ENCODE measurements at places on chromosomes 4 and X.

DNA sequence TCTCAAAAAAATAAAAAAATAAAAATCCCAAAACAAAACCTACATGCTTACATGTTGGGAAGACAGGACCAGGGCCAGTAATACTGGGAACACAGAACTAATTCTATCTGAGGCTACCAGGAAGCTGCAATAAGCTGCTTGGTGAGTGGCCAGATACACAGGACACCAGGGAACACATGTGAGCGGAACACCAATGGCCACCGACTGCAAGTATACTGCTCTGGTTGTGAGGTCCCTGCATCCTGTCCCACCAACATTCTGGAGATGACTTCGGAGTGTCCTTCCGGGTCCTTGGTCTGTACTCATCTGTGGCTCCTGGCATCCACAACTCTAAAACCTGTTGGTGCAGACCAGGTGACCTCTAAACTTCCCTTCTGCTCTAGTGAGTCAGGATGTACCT, 2.7 kb downstream of the TNIP2 start:
- DNase-seq, result no peak

DNA sequence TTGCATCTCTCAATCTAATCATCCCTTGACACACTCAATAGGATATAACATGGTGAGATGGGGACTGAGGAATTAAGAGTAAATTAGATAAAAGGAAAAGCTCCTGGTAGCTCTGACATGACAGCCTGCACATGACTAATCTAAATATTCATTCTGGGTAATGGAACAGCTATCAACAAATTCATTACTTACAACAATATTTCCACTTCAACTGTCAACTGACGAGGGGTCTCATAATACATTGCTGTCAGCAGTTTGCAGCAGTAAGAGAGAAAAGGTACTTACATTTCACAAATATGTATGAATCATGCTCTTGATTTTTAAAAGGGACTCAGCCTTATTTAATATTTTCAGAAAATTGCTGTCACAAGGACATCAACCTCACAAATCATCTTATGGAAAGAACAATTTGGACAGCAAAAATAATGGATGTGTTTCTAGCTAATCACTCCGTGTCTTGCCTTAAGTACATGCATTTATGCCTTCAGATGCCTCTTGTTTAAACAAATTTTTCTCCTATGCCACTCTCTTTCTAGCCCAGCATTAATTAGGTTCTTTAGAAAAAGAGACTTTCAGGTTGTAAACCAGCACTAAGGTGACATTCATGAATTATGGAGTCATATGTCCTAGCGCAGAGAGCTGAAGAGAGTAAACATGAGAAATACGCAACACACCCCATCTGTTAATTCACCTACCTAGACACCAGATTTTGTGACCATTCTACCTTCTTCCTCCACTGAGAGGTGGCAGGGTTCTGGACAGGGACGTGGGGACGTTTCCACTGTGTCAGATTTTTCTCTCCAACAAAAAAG, 99.6 kb upstream of the TMEM150C start:
- peak; percentile 66 for DNase-seq

GRCh38 chrX:11778230-11778629, 20.2 kb downstream of the MSL3 start:
- DNase-seq, result no peak

GRCh38 chr4:112604589-112604988, 32.1 kb downstream of the ZGRF1 start:
- DNase-seq, result no peak

- DNase-seq, result no peak
Observed at GRCh38 chr4:54496412-54496811, 161.3 kb upstream of the KIT start.

DNA sequence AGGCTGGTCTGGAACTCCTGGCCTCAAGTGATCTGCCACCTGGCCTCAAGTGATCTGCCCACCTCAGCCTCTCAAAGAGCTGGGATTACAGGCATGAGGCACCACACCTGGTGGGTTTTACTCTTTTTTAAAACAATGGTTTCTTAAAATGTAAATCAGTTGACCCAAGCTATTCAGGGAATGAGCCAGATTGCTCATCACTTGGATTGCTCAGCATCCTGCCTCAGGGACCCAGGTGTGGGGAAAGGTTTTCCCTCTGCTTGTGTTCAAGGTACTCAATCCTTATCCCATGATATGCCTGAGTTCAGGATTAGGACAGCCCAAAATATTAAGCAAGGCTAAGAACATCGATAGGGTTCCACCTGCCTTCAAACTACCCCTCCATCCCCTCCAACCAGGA, 67.4 kb downstream of the CHRNA9 start:
- no peak for DNase-seq

DNA sequence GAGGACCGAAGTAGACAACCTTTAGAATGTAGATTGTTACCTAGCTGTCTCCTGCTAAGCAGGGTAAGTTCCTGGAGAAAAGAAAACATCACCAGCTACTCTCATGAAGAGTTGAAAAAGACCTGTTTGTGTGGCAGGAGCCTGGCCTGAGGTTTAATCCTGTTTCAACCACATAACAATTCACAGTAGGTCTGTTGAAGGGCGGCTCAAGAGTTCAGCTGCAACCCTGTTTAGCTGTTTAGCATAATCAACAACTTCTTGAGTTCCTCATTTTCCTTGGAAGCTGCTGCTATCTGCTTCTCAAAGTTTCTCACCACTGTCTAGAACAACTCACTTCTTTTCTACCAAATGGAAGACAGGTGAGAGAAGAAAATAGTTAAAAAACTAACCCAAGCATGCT, 170.4 kb upstream of the TET2 start:
- DNase-seq, result no peak

- no peak for DNase-seq
Observed at GRCh38 chrX:13167481-13168231, 123.2 kb upstream of the FAM9C start.

GRCh38 chr4:168441412-168441811, 38.9 kb downstream of the DDX60L start:
- no peak for DNase-seq

GRCh38 chr4:173859091-173859713, 329.2 kb upstream of the HAND2 start:
- DNase-seq, result no peak

DNA sequence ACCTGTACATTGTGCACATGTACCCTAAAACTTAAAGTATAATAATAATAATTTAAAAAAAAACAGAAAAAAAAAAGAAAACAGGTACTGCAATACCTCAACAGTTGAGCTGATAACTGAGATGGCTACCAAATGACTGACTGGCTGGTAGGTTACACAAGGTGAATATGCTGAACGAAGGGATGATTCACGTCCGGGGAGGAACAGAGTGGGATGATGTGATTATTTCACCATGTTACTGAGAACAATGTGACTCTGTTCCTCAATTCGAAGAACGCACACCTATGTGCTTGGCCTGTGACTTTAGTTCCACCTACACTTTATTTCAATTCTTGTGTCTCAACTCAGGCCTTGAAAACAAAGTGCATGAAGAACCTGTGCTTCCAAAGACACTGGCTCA, 111.7 kb downstream of the CXXC4 start:
- DNase-seq, result no peak

GRCh38 chr4:26715636-26716242, 131.9 kb downstream of the TBC1D19 start:
- DNase-seq, result no peak

GRCh38 chr4:142809559-142809958, 36.5 kb downstream of the INPP4B start:
- no peak for DNase-seq

GRCh38 chr4:17811078-17811603, 362 bp downstream of the NCAPG start:
- no peak for DNase-seq

DNA sequence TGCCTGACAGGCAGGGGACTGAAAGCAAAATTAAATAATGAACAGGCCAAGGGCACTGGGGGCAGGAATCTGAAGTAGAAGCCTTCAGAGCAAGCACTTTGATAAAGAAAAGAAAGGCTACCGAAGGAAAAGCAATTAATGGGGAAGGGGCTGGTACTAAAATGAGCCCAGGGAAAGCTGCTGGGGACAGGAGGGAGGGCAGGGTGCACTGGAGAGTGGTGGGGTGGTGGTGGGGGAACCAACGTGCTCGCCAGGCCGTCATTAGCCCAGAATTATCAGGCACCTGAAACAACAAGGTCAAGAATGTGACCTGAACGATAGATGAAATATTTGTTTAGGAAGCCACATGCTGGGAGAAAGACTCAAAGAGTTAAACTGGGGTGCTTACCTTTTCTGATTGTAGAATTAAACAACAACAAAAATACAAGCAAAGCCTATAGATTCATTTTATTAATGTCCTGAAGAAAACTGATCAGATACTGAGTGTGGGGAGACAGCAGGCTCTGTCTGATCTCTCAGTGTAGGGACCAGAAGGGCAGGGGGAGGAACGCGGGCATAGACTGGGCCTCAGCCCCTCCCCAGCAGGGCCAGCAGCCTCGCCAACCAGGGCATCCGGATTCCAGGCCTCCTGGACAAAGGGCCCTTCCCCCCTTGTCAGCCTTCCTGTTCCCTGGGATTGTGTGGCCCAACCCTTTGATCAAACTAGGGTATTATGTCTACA, 239.7 kb upstream of the KLF3 start:
- DNase-seq, result no peak

DNA sequence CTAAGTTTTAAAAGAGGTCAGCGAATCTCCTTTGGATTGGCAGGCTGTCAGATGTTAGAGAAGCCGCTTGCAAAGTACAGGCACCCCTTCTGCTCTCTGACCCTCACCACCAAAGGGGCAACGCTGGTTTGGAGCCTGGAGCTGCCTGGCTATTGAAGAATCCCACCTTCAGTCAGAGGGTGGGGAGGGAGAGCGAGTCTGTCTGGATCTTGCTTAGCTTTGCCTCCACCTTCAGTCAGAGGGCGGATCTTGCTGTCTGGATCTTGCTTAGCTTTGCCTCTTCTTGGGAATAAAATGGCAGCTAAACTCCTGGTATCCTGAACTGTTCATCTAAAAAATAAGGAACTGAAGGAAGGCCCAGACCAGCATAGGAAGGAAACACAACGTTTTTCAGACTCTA, 7.3 kb downstream of the CCDC110 start:
- DNase-seq, result no peak

- DNase-seq, result no peak
Observed at GRCh38 chr4:109803924-109804571, 2.2 kb upstream of the CFI start.

DNA sequence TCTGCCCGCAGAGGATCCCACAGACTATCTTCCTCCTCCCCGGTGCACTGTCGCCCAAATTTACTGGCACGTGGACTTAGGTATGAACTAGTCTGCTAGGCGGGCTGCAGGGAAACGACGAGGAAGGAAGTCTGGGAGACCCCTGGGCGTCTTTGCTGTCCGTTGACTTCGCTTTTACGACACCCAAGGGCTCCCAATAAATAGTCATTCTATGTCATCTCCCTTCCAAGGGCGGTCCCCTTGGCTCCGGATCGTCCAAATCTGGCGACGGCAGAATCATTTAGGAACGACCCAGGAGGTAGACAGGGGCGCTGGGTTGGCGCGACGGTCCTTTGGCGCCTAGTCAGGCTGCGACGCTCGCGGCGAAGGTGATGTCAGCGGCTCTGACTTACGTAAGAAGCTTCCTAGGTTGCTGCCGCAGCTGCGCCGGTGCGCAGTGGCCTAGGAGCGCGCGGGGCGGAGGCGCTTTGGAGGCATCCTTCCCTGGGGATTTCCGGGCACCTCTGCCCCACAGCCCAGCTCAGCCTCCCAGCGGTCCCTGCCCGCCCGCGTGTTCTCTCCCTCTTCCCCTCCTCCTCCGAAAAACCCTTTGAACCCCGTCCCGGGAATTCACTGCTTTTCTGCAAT, 2.2 kb downstream of the NHS start:
- no peak for DNase-seq

DNA sequence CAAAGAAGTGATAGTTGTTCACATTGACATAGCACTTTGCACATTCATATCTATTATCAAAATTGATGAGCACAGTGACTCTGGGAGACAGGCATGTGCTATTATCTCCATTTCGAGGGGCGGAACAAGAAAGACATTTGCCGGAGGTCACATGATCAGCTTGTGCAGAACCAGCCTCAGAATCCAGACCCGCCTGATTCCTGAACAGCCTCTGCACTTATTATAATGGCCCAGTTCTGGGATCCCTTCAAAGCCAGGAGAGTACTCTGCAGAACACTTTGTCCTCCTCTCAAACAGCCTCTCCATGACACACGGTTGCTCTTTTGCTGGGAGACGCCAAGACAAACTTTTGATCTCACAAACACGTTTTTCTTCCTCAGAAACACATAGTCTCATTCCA, 48.4 kb downstream of the RWDD4 start:
- DNase-seq, result no peak

DNA sequence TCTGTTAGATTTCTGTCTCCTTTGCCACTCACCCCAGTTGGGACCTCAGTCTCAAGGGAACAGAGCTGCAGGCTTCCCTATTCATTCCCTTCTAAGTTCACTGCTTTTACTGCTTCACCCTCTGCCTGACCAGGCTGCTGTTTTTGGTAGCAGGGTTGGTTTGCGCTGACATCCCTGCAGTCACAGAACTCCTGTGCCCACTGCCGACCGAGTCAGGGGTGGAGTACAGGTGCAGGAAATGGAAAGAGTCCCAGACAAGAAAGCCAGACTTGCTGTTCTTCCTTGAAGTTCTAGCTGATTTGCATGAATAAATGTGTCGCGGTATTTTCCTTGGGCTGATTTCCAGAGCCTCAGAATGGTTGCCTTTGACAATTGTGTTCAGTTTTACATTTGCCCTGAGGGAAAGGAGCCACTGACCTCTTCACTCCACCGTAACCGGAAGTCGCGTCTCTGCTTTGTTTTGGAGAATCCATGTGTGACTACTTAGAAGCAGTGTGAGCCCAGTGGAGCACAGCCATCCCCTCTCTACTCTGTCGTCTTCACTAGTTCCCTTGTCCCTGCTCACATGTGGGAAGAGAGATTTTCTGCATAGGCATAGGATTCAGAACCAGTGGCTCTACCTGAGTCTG, 84.8 kb downstream of the TNIP2 start:
- no peak for DNase-seq

- no peak for DNase-seq
Observed at GRCh38 chr4:81375745-81376144, 96.0 kb downstream of the RASGEF1B start.

DNA sequence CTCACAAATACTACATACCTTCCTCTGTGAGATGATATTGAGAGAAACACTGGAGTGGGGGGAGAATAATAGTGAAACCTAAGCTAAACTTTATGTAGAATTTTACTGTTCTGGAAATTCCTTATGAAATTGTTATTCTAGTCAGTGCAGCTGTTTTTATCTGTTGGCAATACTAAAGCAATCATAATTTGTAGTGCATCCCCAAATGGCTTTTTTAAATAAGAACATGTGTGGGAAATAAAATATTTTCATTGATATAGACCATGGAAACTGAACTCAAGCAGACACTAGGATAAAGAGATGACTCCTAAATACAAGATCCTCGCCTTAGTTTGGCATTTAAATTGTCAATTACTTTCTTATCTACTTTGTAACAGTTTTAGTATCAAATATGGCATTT, 51.1 kb downstream of the SEC24D start:
- DNase-seq, result no peak

Measured in NCI-H187 treated with DMSO at 0.1 percent for 48 hours (cell line).